ENCODE measurements at places on chromosomes 5 and 9. TPM values are rescaled to one million over a fixed set of nuclear protein-coding genes. Genes with fewer than 3 reads are reported as not detected.

DNA sequence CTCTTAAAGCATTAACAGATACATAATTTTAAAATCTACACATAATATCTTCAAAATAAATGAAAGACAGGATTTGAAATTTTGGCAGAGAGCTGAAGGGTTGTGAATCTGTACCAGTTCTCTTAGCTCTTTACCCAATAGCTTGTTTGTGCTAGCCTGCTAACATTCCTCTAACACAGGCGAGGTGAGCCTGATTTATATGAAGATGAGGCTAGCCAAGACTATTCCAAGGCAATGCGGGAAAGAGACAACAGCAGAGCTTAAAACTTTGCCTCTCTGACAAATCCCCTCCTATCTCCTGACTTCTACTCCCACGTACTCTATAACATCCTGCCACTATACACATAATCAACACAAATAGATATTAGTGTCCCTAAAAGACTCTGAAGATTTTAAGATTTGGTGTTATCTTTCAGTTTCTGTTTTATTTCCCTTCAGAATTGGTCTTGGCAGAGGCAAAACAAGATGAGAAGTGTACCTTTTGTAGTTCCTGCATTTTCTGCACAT is 745.6 kb upstream of the ZNF608 start:
- no peak for DNase-seq

- no peak for DNase-seq
These were observed 226.9 kb downstream of the MSX2 start for GRCh38 chr5:174951151-174951780.

GRCh38 chr5:135225856-135226560 is 173.0 kb downstream of the MACROH2A1 start:
- DNase-seq = peak; percentile 63

The PCDHA6 gene
- not detected for total RNA-seq

GRCh38 chr9:5041390-5042115 is 56.5 kb downstream of the JAK2 start:
- DNase-seq = no peak

DNA sequence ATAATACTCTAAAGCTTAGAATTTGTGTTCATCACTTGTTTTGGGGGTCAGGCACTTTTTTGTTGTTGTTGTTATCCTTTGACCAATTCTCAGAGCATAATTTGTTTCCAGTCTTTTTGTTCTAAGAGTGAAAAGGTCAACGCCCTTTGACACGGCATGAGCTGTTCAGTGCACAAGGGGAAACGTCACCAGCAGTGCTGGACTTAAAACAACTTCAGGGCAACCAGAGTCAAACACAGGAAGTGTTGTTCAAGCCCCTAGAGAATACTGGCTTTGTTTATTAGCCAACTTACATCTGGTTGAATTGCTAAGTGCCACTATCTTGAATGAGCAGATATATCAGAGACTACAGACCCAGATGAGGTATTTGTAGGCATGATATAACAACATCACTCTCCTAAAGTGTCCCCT is 368.9 kb downstream of the TMEM161B start:
- no peak for DNase-seq

DNA sequence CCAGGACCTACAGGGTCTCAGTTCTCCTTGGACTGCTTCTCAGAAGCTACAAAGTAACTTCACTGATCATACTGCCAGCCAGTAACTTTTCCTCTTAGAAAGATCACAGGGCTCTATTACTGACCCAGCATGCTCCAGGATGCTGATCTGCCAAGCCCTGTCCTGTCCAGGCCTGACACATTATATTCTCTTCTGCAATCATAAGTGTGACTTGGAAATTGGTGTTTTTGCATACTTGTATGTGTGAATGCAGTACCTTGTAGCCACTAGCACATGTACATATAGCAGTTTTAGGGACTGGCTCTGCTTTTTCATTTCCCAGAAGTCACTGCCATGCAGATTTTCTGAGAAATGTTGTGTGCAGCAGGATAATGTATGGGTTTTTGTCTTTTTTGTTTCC is 40.1 kb upstream of the CCNH start:
- no peak for DNase-seq

The STC2 gene
- total RNA-seq = 9.6 TPM

DNA sequence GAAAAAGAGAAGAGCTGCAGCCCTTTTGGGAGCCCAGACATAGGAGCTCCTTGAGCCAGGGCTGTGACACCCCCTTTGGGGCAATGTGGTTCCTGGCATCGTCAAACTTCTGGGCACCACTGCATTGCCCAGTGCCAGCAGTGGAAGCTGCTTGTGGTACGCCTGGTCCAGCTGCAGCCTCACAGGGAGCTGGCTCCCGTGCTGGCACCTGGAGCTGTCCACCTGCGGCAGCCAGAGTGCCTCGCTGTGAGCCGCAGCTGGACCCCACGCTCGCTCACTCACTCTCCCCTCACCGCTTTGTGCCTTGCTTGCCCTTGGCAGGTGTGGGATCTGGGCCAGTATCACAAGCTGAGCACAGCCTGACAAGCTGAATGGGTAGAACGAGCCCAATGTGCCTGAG is 1150.8 kb upstream of the CDH6 start:
- no peak for DNase-seq

DNA sequence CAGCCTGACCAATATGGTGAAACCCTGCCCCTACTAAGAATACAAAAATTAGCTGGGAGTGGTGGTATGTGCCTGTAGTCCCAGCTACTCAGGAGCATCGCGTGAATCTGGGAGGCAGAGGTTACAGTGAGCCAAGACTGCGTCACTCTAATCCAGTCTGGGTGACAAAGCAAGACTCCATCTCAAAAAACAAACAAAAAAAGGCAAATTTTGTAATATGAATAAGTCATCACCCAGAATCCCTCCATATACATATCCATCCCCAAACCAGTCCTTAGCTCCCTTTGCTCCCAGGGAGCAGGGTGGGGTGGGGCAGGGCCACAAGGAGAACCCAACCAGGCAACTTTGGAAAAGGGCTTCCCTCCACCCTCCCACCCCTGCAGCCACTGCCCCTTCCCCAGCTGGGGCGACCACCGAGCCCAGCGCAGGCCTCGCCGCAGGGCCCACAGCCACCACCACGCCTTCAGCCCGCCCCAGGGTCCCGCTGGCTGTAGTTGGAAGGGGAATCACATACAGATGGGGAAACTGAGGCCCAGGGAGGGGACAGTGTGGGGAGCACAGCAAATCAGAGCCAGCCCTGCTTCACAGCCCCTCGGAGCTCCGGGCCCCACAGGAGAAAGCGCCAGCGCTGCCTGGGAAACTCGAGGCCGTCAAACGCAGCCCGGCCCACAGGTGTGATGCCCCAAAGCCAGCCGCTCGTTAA is 7.8 kb downstream of the NOTCH1 start:
- no peak for DNase-seq

The GPR21 gene
- total RNA-seq = not detected

Measured in Right ventricle myocardium superior (tissue), 1 donor.